IPS DF 6.9 (cell line): ENCODE measurements at places on chromosomes 4 and X.

GRCh38 chr4:34814266-34814665, 1430.0 kb downstream of the ARAP2 start:
- DNase-seq, result no peak

DNA sequence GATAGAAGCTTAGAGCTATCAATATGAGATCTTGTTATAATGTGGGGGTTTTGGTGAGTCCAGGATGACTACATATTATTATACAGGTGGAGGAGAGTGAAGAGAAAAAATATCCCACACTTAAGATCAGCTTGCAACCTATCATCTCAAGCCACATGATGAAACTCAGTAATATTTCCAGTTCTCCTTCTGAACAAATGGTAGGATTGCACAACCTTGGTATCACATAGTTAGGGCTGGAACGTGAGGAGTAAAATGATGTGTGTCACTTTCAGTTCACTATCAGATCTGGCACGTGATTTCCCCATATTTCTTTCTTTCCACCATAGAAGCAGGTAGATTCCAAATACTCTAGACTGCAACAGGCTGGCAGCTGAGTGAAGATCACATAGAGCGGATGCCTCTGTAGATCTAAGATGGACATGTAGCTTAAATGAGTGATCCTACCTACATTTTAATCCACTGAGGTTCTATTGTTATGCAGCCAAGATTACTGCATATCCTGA, 150.6 kb upstream of the ANKRD50 start:
- no peak for DNase-seq

DNA sequence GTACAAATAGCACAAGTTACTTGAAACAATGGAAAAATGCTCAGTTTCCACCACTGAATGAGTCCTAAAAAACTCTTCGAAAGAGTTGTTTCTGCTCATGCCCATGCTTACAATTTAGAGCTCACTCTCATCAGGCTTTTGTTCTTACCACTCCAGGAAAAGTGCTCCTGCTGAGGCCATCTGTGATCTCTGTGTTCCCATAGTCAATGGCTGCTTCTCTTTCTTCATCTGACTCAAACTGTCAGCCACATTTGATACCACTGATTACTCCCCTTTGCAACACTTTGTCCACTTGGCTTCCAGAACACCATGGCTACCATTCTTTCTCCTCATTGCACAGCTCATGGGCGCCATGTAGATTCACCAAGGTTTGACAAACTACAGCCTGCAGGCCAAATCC, 80.0 kb upstream of the SLC34A2 start:
- DNase-seq, result no peak

DNA sequence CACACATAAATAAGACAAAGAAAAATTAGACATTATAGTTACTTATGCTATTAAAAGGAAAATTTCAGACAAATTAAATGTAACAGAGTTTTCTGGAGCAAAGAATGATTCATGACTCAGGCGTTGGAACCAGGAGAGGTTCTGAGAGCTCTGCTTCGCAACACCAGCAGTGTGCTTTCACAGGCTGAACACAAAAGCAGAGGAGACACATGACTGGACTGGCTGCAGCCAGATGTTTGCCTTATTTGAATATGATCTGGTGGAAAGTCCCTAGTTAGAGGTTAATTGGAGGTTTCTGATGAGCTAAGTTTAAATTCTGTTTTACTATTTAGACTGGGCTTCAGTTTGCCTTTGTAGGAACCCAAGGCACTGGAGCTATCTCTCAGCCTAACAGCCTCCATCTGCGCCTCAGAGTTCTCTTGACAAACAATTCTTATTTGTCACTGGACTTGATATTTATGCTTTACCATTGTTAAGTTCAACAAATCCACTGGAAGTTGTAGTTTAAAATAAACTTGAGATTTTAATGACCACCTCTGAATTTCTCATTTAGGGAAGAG, 16.2 kb downstream of the BOD1L1 start:
- no peak for DNase-seq

DNA sequence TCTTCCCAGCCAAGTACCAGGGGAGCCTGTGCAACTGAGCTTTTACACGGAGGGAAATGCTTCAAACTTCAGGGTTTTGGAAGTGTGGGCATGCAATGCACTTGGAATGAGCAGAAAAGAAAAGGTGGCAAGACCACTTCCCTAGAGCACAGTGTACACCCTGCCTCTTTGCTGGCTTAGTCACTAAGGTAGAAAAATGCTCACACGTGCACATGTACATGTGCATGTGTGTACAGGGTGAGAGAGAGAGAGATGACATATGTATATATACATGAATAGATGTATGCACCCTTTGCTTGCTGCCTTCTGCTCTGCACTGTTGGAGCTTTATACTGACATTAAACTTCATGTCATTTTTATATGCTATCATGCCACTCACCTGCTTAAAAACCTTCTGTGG, 7.9 kb upstream of the KLF3 start:
- no peak for DNase-seq
